NCI-H146 (cell line): ENCODE measurements at places on chromosomes 4 and X.

DNA sequence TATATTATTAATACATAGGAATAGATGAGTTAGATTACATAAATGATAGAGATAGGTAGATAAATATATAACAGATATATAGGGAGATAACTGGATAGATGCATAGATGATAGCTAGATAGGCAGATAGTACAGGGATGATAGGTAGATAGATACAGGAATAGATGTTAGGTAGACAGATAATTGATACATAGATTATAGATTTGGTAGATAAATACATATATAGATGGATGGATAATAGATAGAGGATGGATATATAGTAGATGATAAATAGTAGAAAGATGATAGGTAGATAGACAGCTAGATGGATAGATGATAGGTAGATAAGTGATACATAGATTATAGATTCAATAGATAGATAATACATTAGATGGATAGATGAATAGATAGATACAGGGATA is 283.6 kb downstream of the SHOX start:
- no peak for DNase-seq

- no peak for DNase-seq
Observed at GRCh38 chr4:144461906-144462305, 184.1 kb upstream of the HHIP start.

DNA sequence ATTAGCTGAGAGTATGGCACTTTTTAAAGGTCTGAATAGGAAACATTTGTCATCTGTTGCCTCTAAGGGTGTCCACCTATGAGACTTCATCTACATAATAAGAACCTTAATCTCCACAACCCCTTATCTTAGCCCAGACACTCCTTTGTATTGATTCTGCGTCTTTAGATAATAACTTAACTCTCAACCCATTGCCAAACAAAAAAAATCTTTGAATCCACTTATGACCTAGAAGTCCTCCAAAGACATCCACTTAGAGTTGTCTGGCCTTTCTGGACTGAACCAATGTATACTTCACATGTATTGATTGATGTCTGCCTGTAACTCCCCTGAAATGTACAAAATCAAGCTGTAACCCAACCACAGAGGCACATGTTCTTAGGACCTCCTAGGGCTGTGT is 66.0 kb upstream of the CHRNA9 start:
- no peak for DNase-seq

DNA sequence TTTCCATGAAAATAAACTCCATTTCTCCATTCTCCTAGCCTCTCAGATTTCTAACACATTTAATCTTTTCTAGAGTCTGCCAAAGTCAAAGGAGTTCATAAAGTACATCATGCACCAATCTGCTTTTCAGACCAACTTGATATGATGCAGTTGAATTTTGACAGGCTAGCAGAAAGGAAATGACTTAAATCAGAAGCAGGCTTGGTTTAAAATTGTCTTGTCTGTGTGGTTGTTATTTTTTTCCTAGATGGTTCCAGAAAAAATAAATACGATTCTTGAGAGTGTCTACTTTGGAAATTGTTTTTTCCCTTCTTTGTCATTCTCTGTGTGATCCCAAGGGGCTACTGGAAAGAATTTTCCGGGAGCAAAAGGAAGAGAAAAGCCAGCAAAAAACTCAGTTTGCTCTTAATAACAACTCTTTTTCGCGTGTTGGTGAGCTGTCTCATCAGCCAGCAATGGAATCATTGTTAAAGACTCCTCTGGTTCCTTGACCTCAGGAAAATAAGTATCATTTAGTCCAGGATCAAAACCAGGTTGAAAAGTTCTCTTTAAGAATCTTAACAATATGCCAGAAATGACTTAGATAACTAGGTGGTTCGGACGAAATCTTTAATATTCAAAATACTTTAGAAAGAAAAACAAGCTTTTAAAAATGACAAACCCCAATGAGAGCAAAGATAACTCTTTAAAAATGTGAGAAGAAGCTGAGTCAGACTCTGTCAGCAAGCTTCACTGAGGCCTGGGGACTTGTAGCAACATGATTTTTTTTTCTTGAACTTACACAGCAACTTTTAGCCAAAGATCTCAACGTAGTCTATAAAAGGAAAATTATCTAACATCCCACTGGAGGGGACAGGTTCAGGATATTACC is 49.7 kb upstream of the GAB1 start:
- no peak for DNase-seq
